Colonic mucosa (tissue), 4 donors: ENCODE measurements at places on chromosomes 6 and 20.

GRCh38 chr6:168206186-168206585, 113.4 kb downstream of the DACT2 start:
- DNase-seq, result no peak

- no peak for DNase-seq
These were observed 1027.2 kb upstream of the GJE1 start for GRCh38 chr6:141105481-141105880.

DNA sequence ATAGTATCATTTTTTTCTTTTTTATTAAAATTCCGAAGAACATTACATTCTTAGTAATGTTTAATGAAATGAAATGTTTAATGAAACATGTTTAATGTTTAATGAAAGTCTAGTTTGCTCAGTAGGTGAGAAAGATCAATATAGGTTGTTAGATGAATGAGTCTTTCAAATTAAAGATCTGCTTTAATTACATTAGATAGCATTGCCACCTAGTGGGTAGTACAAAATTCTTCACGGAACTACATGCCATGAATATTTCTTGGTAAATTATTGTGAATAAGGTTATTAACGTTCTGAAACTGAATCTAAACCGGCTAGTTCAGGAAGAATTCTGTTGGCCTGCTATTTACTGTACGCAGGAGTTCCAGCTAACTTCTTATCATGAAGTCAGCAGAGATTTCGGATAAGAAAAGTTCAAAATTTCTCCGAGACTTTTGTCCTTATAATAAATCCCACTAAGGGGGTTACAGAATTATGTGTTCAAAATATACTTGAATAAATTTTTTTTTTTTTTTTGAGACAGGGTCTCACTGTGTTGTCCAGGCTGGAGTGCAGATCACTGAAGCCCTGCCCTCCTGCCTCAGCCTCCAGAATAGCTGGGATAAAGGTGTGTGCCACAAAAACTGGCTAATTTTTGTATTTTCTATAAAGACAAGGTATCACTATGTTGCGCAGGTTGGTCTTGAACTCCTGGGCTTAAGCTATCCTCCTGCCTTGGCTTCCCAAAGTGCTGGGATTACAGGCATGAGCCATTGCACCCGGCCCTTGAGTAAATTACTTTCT, 7.9 kb upstream of the GMNN start:
- DNase-seq, result no peak

- DNase-seq, result no peak
These were observed 10.9 kb downstream of the TFB1M start for GRCh38 chr6:155303361-155303870.

GRCh38 chr6:108995296-108995695, 99.3 kb downstream of the SESN1 start:
- DNase-seq, result no peak

DNA sequence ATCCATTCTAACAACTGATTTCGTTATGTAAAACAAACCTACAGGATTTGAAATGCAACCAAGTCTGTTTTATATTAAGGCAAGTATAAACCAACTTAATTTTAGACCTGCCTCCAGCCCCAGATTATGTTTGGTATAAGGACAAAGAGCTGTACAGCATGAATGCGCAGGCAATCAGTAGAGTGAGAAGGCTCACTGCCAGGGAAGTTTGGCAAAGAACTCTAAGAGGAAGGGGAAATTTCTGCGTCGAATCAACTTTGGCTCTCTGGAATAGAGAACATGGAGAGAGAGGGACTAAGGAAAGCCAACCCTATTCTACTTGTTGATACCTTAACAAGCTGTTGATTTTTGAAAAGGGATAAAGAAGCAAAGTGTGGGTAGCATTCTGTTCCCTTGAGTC, 96.9 kb upstream of the FOXO3 start:
- no peak for DNase-seq

DNA sequence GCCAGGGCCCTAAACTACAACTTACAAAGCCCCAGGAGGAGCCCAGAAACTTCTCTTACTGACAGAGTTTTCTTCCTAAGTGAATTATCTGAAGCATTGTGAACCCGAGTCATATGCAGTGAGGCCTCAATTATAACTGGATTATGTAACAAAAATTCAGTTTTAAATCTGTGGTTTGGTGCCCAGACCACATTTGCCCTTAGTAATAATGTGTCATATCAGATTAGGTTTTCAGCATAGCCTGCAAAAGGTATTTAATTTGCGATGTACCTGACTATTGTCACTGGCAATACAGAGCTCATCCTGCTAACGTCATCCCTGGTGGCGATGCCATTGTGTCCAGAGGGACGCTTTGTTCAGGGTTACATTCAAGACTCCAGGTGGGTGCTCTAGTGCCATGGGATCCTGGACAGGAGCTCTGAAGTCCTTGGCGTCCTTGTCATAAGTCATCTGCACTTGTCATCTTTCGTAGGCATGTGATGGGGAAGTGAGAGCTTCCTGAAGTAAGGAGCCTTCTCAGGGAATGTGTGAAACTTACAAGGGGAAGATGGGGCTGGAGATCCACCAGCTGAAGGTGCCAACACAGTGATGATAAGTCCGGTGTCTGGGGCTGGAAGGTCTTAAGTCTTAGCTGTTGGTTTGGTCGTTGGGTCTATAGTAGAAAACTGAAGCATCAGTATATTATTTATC, 65.1 kb downstream of the HIVEP1 start:
- no peak for DNase-seq

DNA sequence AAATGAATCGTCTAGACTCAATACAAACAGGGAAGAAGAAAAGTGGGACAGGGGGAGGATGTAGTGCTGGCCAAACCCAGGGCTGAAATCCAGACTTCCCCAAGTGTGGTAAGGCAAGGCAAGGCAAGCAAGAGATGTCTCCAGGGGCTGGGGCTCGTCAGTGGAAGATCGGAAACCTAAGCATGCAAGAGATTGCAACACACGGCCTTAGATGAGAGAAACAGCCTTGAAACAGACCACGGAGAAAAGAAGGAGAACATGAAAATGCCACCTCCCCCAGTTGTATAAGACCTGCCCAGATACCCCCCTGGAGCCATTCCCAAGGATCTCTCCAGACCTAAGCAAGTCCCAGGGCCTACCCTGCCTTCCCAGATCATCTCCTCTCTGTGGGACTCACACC, 20.0 kb downstream of the VEGFA start:
- no peak for DNase-seq

GRCh38 chr6:33583591-33584155, 3.6 kb upstream of the BAK1 start:
- DNase-seq, result no peak

DNA sequence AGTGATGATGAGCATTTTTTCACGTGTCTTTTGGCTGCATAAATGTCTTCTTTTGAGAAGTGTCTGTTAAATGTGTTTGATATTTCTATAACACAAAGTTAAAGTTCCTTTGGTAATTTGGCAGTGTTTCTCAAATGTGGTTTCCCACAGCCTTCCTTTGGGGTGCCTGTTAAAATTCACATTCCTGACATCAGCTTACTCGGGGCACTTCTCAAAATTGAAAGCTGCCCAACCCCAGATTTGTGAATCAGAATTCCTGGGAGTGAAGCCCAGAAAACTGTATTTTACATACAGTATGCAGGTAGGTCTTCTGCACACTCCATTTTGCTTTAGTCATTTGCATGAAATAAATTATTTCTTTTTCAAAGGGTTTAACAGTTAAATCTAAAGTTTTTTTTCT, 207.9 kb downstream of the GMPR start:
- DNase-seq, result no peak

- DNase-seq, result peak; percentile 56
These were observed 6.8 kb downstream of the ITPR3 start for GRCh38 chr6:33627876-33628275.

DNA sequence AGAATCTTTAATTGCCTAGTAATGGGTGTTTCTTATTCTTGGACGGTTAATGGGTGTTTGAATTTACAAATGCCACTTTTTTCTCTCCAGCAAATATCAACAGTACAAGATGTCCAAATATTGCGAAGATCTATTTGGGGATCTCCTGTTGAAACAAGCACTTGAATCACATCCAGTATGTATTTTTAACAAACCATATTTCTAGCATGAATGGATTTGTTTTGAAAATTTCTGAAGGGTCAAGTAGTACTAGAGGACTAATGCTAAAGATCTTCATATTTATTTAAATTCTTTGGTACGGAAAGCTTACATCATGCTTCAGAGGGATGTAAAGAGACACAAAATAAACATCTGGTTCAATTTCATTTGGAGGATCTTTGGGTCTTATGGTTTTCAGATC, 123.9 kb upstream of the LAMP5 start:
- DNase-seq, result no peak

- DNase-seq, result no peak
These were observed 122.8 kb downstream of the TASP1 start for GRCh38 chr20:13515796-13516558.

GRCh38 chr20:1631309-1632151, 11.7 kb upstream of the SIRPB1 start:
- no peak for DNase-seq
